NCI-H69 (cell line): ENCODE measurements at places on chromosomes 7 and 10.

DNA sequence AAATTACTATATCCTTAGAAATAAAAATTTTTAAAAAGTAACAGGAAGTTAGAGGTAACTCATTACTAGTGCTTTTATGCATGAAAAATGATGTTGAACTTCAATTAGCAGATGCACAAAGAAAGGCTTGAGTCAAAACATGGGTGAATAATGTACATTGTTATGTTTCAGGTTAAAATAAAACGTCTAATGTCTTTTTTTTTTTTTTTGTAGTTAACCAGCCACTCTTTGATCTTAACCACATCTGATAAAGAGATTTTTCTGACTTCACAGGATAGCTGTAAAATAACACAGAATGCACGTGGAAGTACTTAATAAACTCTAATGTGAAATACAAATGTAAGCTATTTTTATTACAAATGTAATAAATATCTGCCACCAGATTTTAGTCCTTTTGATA, 61.7 kb downstream of the GSAP start:
- no peak for DNase-seq

DNA sequence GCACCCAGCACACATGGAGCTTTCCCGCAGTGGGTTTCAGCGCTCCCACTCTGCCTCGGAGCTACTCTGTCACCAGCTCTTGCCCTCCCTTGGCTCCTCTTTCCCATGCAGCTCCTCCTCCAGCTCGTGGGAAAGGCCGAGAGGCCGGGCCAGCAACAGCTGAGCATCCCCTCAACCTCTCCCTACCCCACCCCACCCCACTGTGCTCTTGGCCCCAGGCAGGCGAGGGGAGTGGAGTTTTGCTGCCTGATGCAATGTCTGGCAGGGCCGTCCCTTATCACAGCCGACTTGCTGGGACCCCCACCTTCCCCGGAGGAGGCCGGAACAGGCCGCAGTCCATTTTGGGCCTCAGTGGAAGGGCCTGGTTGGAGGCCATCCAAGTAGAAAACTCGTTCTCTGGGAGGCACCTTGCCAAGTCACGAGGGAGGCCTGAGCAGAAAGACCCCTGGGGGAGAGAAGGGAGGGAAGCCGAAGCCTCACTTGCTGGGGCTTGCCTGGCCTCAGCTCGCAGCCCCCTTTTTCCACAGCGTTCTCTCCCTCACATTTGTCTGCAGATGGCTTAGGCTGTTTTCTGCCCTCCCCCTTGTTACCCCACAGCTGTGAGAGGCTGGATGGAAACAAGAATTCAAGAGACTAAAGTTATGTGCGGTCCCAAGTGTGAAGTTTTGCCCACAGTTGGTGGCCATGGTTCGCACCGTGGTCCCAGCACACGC, 35.3 kb downstream of the CHST3 start:
- peak; percentile 63 for DNase-seq

DNA sequence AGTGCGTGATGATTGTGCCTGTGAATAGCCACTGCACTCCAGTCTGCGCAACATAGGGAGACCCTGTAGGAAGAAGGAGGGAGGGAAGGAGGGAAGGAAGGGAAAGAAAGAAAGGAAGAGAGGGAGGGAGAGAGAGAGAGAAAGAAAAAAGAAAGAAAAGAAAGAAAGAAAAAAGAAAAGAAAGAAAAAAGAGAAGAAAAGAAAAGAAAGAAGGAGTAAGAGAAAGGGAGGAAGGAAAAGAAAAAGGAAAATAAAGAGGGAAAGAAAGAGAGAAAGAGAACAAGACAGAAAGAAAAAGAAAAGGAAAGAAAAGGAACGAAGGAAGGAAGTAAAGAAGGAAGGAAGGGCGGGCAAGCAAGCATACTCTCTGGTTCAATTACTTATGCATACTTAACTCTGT, 112.9 kb upstream of the ANK3 start:
- no peak for DNase-seq

DNA sequence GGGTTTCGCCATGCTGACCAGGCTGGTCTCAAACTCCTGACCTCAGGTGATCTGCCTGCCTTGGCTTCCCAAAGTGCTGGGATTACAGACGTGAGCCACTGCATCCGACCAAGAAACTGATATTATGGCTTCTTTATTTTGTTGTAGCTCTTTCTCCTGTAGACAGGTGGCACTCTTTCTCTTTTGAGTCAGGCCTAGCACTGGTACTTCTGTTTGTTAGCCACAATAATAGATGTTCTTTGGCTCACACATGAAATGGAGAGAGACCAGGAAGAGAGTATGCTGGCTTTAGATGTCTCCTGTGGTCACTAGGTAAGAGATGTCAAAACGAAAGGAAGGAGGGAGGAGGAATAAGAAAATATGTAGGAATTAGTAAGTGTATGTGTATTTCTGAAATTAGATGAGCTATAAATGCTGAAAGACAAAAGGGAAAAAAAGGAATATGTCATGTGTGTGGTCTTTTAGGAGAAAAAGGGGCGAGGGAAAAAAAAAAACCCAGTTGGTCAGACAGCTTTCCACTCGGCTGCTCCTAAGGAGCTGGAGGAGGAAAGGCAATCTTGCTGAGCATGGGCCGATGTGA, 78.7 kb downstream of the CLEC2L start:
- peak; percentile 68 for DNase-seq

- DNase-seq, result peak; percentile 33
Measured at GRCh38 chr7:151895008-151895630, 18.2 kb upstream of the PRKAG2 start.

DNA sequence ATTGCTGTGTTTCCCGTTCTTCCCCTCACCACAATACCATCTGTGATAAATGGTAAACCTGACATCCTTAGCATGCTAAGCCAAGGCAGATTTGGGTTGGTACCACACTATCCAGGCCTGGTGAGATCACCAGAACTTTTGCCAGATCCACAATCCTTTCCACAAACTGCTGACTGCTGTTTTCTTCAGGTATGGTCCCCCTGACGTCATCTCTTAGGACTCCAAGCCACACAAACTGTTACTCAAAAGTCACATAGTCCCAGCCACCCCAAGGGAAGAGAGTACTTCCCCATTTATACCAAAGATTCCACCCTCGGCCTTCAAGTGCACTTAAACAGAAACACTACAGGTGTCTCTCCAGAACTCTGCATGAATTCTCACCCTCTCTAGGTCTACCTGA, 34.8 kb downstream of the SLC25A13 start:
- peak; percentile 60 for DNase-seq

- no peak for DNase-seq
Measured at GRCh38 chr7:158299607-158300006, 288.0 kb downstream of the PTPRN2 start.

DNA sequence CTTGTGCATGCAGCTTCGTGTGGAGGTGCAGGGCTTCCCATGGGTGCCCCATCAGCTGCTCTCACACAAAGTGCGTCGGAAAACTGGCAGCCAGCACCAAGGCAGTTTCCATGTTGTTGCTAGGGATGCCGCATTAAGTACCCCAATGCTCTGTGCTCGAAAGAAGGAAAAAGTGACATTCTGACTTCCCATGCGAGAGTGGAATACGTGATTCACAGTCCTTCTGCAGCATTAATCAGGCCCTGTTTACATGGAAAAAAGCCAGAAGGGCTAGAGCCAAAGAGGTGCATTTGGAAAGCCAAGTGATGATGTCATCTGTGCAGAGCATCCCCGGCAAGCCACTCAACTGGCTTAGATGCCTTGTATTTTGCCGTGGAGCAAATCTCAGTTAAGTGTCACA, 258.3 kb downstream of the GATA3 start:
- DNase-seq, result no peak

GRCh38 chr10:93149761-93150160, 76.1 kb downstream of the CYP26A1 start:
- no peak for DNase-seq

DNA sequence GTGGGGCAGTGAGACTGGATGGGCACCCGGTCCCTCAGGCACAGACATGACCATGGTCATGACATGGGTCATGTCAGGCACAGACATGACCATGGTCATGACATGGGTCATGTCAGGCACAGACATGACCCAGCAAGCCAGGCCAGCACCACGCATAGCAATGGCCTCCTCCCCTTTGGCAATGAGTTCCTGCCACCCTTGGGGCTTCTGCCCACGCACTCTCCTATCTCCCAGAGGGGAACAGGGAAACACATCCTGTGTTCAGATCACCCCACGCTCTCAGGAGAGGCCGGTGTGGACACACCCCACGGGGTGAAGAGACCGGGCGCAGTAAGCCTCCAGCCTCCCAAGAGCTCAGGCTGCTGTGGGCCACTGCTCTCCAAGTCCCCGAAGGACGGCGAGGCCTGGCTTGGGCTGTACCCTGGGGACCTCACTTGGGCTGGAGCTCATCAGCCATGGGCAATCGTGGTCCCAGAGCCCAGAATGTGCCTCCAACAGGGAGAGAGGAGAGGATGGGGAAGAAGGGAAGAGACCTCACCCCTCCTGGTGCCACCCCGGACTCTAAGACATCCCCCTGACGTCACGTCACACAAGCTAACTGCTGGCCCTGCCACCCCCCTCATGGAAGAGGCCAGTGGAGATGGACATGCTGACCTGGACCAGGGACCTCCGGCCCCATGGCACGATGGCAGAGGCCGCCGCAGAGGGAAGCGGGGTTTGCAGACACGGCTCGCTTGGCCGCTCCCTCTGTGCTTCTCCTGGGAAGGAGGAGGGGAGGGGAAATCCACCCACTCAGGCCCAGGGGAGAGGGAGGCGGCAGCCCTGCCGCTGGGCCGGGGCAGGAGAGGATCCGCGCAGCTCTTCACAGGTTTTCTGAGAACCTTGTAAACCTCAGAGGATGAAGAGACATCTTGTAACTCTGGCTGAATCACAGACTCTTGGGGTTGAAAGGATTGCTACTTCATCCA, 269.6 kb downstream of the ELFN1 start:
- no peak for DNase-seq

DNA sequence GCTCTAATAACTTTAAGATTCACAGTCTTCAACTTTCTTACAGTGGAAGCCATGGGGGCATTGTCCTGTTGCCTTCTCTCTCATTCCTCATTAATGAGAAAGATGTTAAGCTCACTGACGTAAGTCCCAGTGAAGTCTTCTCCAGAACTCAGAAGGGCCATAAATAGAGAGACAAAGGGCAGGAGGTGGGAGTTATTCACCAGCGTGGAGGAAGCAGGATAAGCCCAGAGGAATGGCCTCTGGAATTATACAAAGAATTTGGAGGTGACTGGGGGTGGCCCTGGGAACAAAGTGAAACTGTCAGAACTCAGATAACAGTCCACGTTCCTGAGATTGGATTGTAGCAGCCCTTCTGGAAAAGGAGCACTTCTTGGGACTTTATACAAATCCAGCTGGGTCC, 52.4 kb downstream of the SORBS1 start:
- DNase-seq, result no peak

GRCh38 chr10:6530966-6531365, 49.1 kb downstream of the PRKCQ start:
- DNase-seq, result no peak

- no peak for DNase-seq
Measured at GRCh38 chr7:150337659-150338081, 3.8 kb downstream of the RARRES2 start.

DNA sequence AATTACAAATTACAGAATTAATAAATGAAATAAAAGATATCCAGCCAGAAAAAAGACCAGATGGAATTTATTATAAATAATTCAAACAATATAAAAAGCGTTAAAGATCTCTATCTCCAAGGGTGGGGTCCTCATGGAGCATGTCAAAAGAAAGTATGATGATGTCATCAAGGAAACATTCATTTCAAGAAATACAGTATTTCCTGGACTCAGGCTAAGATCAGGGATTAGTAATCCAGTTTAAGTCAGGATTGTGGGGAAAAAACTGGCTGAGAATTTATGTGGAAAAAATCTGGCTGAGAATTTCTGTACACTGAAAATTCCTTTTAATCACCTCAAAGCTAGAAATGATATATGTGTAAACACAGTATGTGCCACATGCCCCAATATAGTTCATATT, 1075.3 kb downstream of the XPNPEP1 start:
- no peak for DNase-seq

DNA sequence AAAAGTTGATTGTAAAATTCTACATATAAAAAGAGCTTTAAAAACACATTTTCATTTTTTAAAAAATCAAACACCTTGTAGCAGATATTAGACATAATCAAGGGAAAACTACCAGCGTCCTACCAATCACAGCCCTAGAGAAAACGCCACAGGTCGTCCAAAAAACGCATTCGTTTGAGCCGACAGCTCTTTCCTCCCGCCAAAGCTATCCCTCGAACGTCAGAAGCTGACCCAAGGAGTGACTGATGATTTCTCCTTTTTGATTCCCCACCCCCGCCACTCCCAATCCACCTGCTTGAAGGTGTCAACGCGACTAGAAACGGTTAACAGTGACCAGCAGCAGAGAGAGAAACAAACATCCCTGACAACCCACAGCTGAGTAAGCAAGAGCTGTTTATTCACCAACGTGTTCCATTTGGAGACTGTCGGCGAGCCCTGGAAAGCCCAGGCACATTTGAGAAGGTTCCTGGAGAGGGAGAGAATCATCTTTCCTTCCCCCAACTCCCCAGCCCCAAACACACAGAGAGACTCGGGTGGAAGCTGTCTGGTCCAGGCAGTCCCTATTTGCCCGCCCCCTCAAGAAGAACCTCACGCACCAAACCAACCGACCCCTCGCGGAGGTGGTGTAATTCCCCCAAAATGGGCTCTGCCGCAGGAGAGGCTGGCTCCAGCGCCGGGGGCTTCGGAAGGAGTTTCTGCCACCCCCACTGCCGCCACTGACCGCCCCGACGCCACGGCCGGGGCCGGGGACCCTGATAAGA, 622 bp downstream of the CPEB3 start:
- DNase-seq, result peak; percentile 87

DNA sequence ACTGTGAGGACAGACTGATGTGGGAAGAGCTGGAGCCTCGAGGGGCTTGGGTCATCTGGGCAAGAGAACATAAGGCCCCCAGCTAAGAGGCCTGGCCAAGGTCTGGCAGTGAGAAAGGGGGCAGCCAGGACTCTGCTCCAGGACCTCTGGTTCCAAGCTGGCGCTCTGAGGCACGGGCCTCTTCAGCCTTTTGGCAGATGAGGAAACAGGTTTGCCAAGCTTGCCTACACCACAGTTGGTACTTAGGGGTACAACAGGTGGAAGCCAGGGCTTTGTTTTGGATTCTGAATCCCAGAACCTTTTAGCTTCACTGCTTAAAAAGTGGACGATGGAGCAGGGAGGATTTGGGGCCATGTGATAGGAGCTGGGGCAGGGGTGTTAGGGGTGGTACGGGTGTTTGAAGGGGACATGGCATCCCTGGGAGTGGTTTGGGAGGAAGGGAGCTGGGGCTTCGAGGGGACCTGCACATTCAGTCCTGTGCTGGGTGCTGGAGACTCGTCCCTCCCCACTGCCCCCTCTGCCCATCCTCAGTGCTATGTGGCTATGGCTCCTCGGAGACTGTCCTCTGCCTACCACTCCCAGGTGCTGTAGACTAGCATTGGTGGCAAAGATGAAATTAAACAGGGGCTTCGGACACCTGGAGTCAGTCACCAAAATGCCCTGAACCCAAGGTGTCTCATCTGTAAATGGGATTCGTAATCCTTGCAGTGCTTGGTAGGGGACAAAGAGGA, 30.3 kb downstream of the ZNF775 start:
- DNase-seq, result no peak

- DNase-seq, result no peak
Measured at GRCh38 chr10:114401195-114401791, 3.0 kb downstream of the AFAP1L2 start.
